CD8-positive, alpha-beta memory T cell (primary cell): ENCODE measurements at places on chromosomes 1 and 21. TPM values are rescaled to one million over a fixed set of nuclear protein-coding genes. Genes with fewer than 3 reads are reported as not detected.

GRCh38 chr1:46527474-46528296, 23.8 kb downstream of the KNCN start:
- H3K27ac ChIP-seq: peak overlapping the region; percentile 30
- DNase-seq: peak; percentile 60
- no peaks in the 10 kb centered on the region for H3K36me3 ChIP-seq
- H3K4me3 ChIP-seq: no peak overlapping the region
- H3K27me3 ChIP-seq: peaks cover 6% of the 10 kb centered on the region

DNA sequence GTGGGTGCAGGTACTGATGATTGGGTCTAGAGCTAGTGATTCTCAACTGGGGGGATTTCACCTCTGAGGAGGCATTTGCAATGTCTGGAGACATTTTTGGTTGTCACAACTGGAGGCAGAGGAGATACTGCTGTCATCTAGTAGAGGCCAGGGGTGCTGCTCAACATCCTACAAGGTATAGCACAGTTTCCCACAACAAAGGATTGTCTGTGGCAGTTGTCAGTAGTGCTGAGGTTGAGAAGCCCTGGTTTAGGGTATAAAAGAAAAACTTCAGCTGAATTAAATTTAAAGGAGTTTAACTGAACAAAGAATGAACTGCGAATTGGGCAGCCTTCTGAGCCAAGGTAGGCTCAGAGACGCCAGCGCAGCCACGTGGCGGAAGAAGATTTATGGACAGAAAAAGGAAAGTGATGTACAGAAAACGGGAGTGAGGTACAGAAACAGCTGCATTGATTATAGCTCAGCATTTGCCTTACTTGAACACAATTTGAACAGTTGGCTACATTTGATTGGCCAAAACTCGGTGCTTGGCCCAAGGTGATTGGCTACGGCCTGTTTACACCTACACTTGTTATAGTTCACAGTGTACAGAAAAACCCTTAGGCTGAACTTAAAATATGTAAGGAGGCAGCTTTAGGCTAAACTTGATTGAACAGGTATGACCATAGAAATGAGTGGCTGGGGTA, 40.4 kb downstream of the MPZL1 start:
- DNase-seq: peak; percentile 18
- H3K4me1 ChIP-seq: peaks cover 18% of the 10 kb centered on the region
- H3K27ac ChIP-seq: no peak overlapping the region
- no peaks in the 10 kb centered on the region for H3K27me3 ChIP-seq
- no peaks in the 10 kb centered on the region for H3K36me3 ChIP-seq

Gene CC2D1B
- total RNA-seq: 46.2 TPM

DNA sequence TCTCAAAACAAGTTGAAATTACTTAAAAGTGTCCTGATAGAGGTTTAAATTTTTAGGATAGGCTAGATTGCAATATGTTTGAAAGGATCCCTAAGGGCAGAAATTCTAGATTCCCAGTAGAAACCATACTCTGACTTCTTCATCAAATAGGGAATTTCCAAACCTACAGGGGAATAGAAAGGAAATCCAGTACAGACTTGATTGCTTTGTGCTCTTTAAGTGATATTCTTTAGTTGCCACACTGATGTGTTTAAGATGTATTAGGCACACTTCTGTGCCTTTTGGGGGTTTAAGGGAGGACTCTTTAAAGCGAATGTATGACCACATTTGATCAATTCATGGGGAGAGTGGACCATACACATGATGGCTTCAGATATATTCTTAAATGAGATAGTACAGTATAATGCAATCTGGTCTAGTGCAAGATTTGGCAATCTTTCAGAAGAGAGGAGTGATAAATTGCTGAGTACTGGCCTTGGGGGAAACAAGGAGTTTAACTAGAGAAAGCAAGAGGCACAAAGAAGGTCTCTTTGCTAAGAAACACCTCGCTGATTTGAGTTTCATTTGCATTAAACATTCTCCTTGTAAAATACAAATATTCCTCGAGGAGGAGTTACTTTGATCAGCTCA, 268.8 kb upstream of the NR5A2 start:
- no peak for DNase-seq
- H3K27ac ChIP-seq: no peak overlapping the region
- H3K4me1 ChIP-seq: no peaks in the 10 kb centered on the region

Gene ALG14
- 4.6 TPM for total RNA-seq

DNA sequence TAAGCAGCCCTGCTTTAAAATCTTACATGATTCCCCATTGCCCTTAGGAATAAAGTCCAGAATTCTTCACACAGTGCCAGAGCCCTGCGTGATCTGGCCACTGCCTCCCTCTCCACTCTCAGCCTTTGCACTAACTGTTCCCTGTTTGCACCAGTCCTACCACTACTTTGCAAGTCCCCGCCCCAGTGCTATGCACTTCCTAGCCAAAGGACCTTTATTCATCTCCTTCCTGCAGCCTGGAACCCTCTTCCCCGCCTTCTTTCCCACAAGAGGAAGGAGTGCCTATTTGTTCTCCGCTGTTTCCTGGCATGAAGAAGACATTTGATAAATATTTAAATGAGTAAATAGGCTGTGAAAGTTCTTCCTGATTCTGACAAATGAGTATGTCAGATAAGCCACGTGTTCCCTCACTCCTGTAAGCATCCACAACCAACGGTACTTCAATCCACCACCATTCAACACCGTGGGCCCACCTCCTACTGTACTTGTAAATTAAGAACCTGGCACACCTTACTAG, 23.9 kb downstream of the CAPN8 start:
- no peaks in the 10 kb centered on the region for H3K36me3 ChIP-seq
- H3K27ac ChIP-seq: no peak overlapping the region
- no peaks in the 10 kb centered on the region for H3K27me3 ChIP-seq
- no peaks in the 10 kb centered on the region for H3K4me1 ChIP-seq
- H3K4me3 ChIP-seq: no peak overlapping the region
- no peak for DNase-seq
